Kidney tubule cell (primary cell): ENCODE measurements at places on chromosomes 13 and 19.
A peak's percentile ranks its signal among the peaks of the same experiment; 100 is the strongest.

- DNase-seq: no peak
Observed at GRCh38 chr19:16034958-16035560, 41.2 kb upstream of the TPM4 start.

DNA sequence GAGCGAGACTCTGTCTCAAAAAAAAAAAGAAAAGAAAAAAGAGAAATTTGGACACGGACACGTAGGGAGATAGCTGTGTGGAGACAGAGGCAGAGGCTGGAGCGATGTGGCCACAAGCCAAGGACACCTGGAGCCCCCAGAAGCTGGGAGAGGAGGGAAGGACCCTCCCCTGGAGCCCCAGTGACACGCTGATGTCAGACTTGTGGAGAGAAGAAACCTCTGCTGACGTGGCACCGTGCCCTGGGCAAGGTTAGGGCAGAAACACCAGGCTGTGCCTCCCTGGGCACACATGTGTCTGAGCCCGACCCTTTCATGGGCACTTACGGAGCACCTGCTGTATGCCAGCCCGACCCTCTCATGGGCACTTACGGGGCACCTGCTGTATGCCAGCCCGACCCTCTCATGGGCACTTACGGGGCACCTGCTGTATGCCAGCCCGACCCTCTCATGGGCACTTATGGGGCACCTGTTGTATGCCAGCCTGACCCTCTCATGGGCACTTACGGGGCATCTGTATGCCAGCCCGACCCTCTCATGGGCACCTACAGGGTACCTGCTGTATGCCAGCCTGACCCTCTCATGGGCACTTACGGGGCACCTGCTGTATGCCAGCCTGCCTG is 17.8 kb downstream of the ARID3A start:
- no peak for DNase-seq

- no peak for DNase-seq
Observed at GRCh38 chr13:111448504-111448903, 128.1 kb downstream of the TEX29 start.

DNA sequence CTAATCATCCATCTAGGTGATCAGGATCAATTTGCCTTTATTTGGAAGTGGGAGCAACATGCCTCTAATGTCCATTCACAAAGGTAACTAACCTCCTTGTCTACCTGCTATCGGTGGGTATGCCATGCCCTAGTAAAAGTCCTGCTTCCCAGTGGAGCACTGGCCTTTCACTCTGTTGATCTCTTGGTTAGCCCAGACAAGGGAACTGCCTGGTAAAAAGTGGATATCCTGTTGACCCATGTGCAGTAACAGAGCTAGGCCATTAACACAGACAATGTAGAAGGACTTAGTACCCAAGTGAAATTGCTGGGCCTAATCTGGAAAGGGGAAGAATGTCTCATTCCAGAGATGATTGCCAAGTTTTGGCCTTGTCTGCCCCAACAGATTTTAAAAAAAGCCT is 171.5 kb upstream of the CSNK1A1L start:
- DNase-seq: no peak

GRCh38 chr19:10882108-10882457 is 10.7 kb downstream of the CARM1 start:
- DNase-seq: no peak

GRCh38 chr13:65932587-65933239 is 1297.4 kb downstream of the PCDH9 start:
- DNase-seq: peak; percentile 64

DNA sequence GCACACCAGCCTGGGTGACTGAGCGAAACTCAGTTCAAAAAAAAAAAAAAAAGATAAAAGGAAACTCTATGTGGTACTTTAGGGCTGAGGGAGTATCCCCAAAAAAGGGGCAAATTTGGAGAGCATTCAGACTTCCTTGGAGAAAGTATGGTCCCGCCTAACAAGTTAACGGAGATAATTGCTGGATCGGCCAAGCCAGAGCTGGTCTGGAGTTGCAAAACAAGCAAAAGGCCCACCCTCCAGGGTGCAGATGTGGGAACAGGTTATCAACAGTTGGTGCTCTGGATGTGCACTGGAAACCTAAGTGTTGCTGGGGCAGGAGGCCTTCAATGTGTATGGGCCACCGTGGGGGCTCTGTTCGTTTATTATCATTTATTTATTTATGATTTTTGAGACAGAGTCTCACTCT is 2.8 kb downstream of the IQCN start:
- no peak for DNase-seq

DNA sequence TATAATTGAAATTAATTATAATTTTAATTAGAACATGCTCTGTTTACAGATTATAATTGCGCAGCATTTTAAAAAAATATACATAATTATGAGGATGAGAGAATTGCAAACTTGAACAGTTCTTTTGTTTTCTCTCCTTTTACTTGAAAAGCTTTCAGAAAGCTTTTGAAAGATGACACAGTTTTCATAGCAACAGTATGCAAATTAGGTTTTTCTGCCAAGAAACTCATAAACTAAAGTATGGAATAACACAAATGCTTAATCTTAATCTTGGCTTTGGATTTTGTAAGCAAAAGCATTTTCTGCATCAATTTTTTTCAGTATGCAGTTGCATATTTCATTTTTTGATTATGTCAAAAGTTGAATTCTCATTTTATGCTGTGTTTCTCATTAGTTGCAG is 32.8 kb upstream of the AKAP11 start:
- DNase-seq: no peak

DNA sequence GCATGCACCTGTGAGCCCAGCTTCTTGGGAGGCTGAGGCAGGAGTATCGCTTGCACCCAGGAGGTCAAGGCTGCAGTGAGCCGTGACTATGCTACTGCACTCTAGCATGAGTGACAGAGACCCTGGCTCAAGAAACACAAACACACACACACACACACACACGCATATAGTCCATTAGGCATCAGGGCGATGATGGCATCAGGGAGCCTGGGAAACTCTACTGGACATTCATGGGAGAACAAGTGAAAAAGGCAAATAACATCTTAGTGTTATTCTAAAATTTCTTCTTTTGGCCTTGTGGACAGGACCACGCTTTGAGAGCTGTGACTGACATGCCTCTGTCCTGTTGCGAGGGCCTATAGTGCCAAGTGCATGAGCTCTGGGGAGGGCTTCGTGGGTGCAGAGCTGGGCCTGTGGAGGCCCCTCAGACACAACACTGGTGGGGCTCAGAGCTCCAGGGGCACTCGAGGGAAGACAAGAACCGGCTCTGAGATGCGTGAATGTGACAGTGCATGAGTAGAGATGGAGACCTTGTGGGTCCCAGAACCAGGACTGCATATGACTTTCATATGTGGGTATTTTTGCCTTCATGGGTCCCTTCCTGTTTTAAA is 8.0 kb upstream of the USF2 start:
- DNase-seq: no peak
